ENCODE measurements at places on chromosomes 3 and 15.

- no peak for DNase-seq
These were observed 287.5 kb upstream of the CNTN6 start for GRCh38 chr3:805326-805725.

DNA sequence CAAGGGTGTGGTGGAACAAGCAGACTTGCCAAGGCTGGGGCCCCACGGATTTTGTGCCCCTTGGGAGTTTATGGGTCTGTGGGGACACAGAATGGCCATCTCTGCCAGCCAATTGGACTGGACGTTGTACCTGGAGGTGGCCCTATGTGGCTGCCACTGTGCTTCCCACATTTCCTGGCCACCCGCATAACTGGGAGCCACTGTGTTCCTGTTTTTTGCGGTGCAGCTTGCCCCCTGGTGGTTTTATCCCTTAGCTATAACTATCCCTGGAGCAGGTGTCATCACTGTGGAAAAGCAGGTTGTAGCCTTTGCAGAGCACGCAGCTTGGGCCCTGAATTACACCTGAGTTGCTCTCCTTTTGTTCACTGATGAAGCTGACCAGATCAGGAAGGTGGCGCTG is 306.3 kb downstream of the ZPLD1 start:
- no peak for DNase-seq

DNA sequence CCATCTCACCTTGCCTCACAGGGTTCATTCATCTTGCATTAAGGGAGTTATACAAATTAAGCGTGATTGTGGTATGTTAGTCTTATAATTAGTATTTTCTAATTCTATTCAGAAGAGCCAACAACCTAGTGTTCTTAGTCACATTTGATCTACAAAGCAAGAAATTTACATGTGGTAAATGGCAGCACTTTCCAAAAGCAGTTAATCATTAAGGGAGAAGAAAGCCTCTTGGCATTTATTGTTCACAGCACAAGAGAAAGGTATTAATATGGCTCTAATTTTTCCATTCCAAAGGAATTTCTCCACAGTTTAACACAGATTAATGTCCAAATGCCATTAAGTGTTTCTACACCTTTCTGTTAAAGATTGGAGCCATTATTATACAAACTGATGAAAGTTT is 1077.1 kb downstream of the ZPLD1 start:
- no peak for DNase-seq

- peak; percentile 42 for DNase-seq
These were observed 342.2 kb downstream of the NLGN1 start for GRCh38 chr3:173739726-173740125.

DNA sequence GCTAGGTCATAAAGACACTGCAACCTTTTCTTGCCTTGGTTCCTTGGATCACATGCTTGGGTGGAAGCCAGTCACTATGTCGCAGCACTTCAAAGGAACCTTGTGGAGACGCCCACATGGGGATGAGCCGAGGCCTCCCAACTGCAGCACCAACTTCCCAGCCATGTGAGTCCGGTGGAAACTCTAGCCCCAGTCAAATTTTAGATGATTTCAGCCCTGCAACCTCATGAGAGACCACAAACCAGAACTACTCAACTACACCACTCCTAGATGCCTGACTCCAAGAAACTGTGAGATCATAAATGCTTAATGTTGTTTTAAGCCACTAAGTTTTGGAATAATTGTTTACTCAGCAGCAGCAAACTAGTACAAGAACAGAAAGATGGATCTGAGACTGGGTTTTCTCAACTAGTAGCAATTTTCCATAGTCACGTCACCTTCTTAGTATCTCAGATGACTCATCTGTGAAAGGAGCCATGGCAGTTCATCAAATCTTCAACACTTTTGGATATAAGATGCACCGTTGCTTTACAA is 86.5 kb downstream of the MB21D2 start:
- DNase-seq, result peak; percentile 92

GRCh38 chr3:124582196-124582595 is 148.1 kb upstream of the UMPS start:
- DNase-seq, result no peak

DNA sequence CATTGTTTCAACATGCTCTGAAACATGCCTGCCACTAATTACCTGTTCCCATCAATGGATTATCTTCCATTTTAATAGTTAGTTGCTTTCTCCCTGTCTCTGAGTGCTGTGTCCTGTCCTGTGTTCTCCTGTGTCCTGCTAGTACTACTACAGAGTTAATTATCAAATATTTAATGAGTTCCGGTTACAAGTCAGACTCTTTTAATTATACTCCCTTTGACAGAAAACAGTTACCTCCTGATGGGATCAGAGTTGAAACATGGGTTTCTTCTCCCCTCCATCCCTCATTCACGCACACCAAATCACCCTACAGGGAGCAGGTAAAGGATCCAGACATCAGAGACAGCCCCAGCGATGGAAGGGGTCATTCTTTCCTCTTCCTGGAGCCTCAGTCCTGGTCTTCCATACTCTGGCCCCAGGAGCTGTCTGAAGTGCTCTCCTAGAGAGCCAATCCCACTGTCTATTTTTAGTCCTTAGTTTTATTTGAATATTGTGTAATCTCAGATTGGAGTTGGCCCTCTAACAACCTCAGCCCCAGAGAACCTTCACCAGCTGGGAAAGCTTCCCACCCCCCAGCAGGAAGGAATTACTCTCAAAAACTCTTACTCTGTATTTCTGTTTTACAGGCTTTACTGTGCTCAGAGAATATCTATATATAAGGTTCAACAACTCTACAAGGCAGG is 137.0 kb upstream of the C2CD4B start:
- peak; percentile 50 for DNase-seq

GRCh38 chr3:58697561-58697960 is 31.0 kb upstream of the FAM3D start:
- DNase-seq, result no peak

DNA sequence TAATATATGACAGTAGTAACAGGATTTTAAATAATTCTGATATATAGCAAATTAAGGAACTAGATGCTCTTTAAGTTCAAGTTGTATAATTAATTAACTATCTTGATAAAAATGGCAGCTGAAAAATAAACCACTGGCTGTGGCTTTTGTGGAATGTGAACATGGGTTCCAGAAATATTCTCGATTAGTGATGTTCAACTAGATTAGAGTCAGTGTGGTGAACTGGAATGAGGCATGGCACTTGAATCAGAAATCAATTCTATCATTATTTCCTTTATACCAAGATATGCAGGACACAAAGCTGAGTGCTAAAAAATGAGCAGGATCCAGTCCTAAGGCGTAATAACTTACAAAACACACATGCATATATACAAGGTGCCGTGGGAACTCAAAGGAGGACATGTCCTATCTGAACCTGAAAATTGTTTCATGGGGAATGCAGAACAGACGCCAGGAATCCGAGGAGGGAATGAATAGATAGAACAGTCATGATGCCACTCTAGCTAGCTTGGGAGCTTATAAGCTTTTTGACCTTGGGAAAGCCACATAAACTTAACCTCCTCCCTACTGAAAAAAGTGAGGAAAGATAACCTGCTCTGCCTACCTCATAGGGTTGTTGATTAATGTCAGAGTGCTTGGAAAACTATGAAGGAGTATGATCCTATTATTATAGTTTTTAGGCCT is 402.4 kb downstream of the PLCL2 start:
- peak; percentile 9 for DNase-seq

- DNase-seq, result no peak
These were observed 2.3 kb downstream of the RASGRP1 start for GRCh38 chr15:38562278-38562677.

DNA sequence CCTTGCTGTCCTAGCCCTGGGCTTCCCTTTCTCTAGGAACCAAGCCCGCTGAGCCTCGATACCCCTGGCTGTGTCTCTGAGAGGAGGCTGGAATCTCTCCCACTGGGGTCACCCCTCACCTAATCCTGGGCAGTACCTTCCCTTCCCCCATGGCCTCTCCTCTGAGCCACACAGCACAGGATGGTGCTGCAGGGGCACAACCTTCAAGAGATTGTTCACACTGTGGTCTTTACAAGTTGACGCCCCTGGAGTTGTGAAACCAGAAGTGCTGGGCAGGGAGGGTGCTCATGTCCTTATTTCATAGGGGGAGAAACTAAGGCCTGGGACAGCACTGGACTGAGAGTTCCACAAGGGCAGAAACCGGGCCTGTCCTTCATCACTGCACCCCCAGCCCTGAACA is 70.9 kb upstream of the TMEM115 start:
- DNase-seq, result no peak

DNA sequence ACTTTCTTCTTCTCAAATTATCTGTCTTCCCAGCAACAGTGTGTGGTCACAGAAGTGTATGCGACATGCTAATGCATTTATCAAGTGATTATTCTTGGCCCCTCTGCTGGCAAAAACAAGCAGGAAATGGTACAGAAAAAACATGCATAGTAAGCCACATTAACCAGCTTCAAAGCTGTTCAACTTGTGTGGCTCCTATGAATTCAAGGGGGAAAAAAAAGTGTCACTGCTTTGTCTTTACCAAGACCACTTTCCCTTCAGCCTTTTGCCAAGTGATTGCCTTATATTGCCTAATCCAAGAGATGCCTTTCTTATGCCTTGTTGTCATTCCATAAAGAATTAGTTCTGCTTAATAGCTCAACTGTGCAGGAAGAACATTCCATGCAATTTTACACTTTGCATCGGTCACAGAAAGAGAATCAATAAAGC is 39.1 kb downstream of the PRTG start:
- peak; percentile 19 for DNase-seq

DNA sequence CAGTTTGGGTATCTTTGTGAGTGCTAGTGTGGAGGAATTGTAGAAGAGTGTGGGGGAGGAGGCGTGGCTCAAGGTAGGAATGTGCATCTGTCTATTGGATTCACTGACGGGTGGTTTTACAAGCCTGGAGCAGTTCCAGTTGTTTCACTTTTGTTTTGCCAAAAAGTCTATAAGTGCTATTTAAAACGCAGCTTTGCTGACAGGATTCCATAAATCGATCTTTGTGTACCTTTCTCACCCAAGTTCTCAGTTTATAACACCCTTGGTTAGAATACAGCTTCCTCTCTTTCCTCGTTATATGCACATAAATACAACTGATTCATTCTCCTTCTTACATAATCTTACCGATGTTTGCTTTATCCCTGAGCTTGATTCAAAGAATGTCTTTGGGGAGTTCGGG is 123.2 kb upstream of the UBE2E2 start:
- peak; percentile 15 for DNase-seq

DNA sequence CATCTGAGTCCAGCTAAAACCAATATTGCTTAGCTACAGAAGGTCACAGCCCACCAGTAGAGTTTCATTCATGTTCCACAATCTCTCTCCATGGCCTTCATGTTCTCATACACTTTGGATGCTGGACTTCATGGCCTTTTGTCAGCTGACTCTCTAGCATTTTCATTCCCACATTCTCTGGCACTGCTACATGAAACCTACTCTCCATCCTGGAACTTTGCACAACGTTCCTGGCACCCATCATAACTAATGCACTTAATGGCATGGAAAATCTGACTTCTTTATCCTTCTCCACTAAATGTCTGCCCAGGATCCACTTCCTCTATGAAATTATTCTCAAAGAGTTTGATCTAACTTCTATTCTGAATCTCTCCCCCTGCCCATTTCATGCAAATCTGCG is 56.9 kb downstream of the SLC9A9 start:
- no peak for DNase-seq

DNA sequence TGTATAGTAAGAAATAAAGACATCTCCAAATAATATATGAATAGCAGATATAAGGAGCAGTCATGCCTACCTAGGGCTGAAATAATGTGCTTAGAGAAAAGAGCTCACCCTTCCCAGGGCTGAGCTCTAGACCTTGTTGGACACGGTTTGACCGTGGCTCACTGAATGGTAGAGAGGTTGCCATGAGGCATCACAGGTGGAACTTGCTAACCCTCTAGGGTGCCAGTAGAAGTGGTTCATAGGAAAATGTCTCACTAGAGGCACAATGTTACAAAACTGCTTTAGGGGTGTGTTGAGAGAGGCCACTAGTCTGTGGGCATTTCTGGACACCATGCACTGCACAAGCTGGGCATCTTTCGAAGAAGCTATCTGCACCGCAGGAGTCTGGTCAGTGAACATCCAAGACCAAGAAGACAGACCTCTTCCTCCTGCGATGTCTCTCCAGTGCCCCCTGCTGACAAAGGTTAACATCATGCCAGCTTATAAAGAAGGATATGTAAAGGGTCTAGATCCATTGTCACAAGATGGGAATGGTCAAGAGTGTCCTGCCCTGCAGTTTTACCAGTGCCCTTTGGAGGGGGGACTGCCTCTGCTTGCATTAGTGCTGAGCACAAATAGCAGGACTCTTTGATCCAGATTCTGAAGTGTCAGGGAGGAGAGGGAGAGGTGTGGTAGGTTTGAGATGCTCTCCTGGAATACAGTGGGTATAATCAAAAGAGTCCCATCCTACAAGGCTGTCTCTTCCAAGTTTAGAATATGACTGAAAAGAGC is 266.8 kb downstream of the ZNF385D start:
- peak; percentile 89 for DNase-seq

- DNase-seq, result no peak
These were observed 16.2 kb downstream of the NCEH1 start for GRCh38 chr3:172694573-172695246.

GRCh38 chr3:57298041-57298440 is 5.6 kb upstream of the ASB14 start:
- peak; percentile 51 for DNase-seq

DNA sequence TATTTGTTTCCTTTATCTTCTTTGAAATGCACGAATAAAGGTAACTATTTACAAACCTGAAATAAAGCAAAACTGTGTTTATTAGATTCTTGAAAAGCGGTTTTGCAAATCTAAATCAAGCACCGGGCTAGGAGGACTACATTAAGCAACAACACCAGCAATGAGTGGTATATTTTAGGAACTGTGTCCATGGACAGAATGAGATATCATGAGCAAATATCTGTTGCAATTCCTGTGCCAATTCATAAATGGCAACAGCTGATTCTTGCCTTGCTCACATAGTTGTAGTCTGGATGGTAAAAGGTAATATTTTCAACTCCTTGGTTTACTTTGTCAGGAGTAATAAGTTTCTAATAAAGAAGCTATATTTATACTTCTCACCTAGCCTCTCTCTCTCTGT is 403.3 kb downstream of the LPP start:
- DNase-seq, result no peak

DNA sequence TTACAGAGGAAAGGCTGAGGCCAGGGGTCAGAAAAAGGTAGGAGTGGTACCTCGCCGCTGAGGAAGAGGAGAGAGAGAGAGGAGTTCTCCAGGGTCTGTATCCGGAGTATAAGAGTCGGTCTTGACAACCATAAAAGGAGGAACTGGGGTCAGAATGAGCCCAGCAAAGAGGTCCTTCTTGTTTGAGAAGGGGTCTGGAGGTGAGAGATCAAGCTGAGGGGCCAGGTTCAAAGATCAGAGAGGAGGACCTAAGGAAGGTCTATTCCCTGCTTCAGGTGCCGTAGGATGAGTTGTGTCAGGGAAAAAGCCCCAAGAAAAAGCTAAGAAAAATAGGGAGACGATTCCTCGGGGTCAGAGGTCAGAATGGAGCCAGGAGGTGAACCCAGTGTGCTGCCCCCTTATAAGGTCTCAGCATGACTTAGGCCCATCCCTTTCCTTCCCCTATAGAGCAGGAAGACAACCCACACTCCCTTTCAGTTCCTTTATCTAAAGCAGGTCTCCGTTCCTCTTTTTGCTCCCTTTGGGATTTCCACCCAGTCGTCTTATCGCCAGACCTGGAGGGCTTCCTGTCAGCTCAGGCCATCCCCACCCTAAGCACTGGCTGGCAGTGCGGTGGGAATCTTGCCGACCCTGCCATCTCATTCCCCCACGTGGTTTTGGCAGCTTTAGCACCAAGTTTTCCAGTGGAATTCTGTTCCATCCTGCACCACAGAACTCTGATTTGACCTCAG is 651 bp downstream of the MTMR14 start:
- no peak for DNase-seq

Measured in cardiac fibroblast (primary cell).